ENCODE measurements at places on chromosomes 3 and 15.

DNA sequence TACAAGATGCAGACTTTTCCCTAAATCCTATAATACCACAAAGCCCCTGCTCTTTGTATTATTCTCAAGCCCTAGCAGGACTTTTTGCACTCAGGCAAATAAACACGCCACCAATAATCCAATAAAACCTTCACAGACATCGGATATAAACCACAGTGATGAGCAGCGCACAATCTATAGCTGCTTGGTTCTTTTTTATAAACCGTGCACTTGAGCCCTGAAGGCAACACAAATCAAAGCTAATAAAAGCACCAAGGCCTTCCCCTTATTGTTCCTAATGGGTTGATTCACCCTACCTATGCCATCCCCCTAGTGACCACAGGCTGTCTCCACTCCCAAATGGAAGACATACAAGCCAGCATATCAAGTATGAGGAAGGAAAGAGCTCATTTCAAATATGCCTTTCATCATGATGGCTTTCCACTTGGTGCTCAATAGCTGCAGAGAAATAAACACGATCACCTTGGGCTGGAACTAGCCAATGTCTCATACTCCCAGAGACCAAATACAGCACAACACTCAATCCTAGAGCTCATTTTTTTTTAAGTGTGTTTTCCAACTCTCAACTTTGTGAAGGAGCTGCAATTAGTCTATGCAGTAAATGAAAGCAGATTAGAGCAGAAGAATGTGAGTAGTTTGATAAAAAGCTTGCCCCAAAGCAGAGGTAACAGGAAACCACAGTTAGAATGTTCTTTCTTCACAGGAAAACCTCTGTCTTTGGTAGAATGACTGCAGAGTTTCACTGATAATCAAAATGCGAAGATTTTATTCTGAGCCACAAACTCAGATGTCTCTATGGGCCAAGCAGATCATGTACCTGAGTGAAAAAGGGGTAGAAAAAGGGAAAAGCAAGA lies 573.9 kb downstream of the AGBL1 start:
- DNase-seq = no peak

DNA sequence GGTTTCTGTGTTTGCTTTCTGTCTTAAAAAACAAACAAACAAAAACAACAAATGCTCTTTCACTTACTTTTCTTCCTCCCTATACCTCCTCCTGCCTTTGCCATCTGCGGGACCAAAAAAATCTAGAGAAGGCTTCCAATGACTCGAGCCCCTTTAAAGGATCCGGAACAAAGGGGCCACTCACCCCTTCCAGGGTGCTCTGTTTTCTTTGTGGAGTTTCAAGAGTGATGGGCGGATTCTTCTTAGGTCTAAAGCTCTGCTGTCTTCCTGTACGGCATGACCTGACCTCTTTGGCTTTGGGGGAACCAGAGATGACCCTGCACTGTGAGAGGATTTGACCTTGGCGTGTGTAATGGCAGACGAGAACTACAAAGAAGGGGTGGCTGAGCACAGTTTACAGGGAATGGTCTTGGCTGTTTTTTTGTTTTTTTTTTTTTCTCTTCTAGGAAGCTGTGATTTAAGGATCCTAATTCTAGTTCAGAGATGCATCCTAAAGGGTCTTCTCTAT lies 2.2 kb upstream of the MUC20 start:
- DNase-seq = no peak

DNA sequence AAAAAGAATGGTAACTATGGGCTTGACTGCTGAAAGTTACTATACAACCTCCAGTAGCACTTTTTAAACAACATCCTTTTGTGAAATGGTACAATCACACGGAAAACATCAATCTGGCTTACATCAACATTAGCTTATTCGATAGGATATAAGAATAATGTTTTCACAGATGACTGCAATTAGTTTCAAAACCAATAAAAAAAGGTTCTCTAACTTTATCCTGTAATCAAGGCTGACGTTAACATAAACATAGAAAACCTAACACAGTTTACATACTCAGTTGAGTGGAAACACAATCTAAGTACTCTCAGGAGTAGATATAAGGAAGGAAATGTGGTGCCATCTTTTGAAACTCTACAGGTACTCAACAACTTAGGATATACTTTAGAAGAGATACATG lies 102.2 kb downstream of the DLG1 start:
- DNase-seq = no peak

GRCh38 chr3:62529230-62529629 lies 155.9 kb upstream of the FEZF2 start:
- no peak for DNase-seq

DNA sequence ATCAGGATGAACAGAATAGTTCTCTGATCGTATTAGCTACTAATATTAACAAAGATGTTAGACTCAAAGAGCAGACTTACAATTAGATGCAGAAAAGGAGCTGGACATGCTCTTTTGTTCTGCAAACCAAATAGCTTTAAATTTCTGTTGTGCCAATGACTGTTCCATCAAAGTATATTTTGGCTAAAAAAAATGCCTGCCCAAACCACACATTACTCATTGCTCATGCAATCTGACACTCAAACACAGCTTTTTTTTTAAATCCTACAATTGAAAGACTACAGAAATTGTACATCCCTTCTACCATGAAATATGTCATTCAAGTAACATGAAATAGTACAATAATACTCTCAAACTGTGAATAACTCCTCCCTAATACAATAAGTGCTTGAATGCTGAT lies 48.6 kb downstream of the SHOX2 start:
- no peak for DNase-seq

DNA sequence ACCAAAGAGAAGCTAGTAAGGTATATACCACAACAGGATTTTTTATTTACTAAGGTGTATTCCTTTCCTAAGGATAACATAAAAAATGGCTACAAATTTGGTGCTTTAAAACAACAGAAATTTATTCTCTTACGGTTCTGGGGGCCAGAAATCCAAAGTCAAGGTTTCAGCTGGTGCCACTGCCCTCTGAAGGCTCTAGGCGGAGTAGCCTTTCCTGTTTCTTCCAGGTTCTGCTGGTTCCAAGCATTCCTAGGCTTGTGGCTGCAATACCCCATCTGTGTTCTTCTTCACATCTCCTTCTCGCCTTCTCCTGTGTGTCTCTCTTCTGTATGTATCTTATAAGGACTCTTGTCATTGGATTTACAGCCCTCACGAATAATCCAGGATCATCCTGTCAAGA lies 549.9 kb downstream of the GRM7 start:
- DNase-seq = no peak

DNA sequence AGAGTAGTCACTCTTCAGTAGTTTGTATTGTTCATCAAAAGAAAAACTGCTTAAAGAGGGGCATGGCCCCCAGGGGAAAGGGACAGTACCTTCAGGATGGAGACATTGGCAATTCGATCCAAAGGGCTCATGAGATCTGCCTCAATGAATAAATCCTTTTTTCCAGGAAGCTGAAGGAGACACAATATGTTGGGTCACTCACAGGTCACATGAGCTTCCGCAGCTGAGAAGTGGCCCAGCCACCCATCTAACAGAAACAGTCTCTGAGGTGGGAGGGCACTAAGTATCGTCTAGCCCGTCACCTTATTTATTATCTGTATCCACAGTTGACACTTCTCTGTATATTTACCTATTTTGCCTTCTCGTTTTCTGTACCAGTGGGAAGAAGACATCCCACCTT lies 4.7 kb downstream of the VPS33B start:
- DNase-seq = no peak

- DNase-seq = no peak
These were observed 218.3 kb upstream of the SOX2 start for GRCh38 chr3:181493423-181493822.

GRCh38 chr15:27894645-27895044 lies 204.5 kb downstream of the OCA2 start:
- no peak for DNase-seq

- DNase-seq = no peak
These were observed 4.1 kb upstream of the RTP1 start for GRCh38 chr3:187193181-187193580.

GRCh38 chr3:31285833-31286486 lies 246.8 kb upstream of the STT3B start:
- no peak for DNase-seq

DNA sequence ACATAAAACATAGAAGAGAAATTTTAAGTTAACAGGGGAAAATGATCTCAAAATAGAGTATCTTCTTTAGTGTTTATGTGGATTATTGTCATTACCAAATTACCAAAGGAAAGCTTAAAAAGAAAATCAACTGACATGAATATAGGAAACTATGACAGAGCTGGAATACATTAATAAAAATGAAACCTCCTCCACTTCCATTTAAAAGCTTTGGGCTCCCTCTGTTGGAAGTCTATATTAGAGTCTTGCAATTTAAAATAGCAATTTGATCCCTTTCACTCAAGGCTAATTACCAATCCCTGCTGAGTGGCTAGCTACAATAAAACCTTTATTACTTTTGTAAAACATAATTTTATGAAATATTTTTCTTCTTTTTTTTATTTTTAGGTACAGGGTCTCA lies 61.4 kb upstream of the IMPG2 start:
- DNase-seq = no peak

Measured in uterus (tissue), 4 donors.